ENCODE measurements at places on chromosomes 7 and 10.

GRCh38 chr7:3380886-3381685 lies 80.0 kb downstream of the SDK1 start:
- no peak for DNase-seq

DNA sequence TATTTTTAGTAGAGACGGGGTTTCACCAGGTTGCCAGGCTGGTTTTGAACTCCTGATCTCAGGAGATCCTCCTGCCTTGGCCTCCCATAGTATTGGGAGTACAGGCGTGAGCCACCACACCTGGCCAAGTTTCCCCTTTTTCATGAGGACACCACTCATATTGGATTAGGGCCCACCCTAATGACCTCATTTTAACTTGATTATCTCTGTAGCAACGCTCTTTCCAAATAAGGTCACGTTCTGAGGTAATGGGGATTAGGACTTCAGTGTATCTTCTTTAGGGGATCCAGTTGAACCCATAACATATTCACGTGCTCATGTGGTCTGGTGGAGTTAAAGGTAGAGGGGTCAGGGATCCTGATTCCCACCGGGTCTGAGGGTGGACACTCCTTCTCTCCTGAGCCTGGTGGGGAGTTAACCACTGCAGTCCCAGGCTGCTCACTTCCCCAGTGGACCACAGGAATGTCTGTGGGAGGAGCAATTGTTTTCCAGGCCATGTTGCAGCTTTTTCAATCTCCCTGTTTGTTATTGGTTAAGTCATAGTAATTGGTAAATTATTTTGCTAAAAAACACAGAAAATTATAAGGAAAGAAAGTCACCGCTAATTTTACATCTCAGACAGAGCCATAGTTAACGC lies 130.5 kb downstream of the GRK5 start:
- DNase-seq, result no peak

- no peak for DNase-seq
Measured at GRCh38 chr10:129788215-129788614, 175.9 kb downstream of the EBF3 start.

DNA sequence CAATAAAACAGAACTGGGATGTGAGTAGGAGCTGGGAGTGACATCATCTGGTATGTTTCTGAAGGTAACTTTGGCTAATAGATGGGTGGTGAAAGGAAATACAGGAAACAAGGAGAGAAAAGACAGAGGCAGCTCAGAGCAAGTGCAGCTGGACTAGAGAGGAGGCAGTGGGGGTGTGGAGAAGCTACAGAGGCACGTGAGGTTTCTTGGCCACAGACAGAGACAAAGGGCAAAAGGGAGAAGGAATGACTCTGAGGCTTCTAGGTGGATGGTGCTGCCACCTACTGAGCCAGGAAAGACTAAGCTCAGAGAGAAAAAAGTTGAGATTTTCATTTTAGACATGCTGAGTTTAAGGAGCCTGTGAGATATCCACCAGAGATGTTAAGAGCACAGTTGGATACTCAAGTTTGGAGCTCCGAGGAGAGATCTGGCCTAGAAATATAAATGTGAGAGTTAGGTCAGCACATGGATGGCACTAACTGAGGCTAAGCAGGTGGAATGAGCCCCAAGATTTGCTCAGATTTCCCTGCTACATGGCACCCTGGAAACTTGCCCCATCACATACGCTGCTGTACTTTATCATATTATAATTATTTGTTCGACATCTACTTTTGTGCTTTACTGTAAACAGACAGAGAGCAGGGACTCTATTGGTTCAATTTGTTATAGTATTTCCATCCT lies 293.0 kb upstream of the IMMP2L start:
- DNase-seq, result no peak

DNA sequence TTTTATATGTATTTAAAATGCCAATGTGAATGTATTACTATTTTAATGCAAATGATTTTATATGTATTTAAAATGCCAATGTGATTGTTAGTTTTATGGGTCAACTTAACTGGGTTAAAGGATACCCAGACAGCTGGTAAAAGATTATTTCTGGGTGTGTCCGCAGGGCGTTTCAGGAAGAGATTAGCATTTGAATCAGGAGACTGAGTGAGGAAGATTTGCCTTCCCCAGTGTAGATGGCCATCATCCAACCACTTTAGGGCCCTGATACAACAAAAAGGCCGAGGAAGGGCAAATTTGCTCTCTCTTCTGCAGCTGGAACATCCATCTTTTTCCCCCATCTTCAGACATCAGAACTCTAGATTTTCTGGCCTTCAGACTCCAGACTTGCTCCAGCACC lies 116.2 kb downstream of the BAMBI start:
- DNase-seq, result no peak

- no peak for DNase-seq
Measured at GRCh38 chr10:28997734-28998133, 291.1 kb upstream of the LYZL1 start.

DNA sequence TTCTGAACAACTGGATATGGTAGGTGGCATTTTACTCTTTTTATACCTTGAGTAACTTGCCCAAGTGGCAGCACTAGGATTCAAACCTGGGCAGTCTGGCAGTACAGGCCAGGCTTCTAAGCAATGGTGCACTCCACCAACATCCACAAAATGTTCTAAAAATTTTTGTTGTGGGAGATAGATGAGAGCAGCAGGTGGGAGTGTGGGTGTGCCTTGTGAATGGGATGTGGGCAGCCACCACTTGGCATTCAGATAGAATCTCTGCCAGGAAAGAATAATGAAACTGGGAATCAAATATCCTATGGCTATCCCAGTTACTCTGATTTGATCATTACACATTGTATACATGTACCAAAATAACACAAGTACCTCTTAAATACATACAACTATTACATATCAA lies 810.7 kb downstream of the MAGI2 start:
- no peak for DNase-seq

DNA sequence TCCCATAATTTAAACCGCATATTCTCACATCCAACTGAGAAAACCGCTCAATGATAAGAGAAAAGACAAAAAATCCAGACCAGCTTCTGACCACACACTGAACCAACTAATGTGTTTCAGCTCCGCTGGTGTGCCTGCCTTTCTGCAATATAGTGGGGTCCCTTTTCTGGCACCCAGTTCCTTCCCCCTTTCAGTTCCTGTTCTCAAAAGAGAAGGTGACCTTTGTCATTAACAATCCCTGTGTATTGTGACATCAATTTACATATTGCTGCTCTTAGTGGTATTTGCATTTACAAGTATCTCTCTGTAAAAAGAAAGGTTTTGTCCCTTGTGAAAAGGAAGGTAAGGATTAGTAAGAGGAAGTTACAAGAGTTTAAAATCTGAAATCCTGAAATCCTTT lies 1.4 kb downstream of the PPP1R17 start:
- no peak for DNase-seq

DNA sequence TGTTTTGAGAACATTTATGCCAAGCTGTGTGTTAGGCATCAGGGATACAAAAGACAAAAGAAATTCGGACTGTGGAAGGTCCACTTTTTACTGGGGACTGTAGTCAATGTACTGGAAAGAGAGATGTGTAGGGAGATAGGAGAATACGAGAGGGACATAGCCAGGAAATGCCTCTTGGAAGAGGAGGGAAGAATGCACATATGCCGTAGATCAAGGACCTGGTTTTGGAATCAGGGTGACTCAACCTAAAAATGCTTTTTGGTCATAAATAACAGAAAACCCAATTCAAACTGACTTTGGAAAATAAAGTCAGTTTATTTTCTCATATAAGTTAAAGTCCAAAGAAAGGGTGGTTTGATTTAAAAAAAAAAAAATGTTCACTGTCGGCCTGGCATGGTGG lies 140.3 kb upstream of the TCF7L2 start:
- no peak for DNase-seq

DNA sequence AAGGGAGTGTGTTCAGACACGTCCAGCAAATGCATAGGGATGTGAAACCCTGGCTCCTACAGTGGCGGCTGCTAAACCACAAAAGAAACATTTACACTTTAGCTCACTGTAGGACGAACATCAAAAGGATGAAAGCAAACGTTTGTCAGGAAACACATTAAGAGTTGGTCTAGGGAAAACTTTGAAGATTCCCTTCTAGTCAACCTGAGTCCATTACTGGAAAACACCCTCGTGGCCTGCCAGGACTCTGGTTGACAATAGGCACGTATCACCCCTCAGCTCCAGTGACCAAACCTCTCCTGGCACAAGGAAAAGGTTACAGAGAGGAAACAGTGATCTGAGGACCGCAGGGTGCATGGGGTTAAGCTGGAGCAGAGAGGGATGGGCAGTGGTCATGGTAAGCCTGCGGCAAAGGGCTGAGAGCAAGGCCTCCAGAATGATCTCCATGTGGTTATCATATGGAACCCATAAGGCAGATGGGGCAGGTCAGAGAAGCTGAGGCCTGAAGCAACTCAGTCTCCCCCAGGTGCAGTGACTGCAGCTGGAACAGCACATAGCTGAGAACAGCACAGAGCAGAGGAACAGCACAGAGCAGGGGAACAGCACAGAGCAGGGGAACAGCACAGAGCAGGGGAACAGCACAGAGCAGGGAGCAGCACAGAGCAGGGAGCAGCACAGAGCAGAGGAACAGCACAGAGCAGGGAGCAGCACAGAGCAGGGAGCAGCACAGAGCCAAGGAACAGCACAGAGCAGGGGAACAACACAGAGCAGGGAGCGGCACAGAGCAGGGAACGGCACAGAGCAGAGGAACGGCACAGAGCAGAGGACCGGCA lies 49.9 kb downstream of the CHST15 start:
- DNase-seq, result no peak

DNA sequence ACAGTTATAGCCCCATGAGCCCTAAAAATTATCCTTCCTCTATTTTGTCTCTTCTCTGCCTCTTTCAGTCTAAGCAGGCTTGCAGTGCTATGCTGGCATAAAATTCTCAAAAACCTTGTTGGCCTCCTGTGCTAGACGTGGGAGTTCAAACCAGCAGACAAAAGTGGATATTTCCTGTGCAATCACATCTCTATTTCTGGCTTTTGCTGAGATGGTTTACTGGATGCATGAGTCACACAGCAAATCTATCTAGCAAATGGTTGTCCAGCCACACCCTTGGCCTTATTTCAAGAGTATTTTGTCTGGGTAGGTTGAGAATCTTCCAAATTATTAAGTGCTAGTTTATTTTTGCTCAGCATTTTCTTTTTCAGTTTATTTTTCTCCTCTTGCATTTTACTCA lies 370.8 kb downstream of the CDC14C start:
- no peak for DNase-seq

GRCh38 chr7:76262683-76263402 lies 39.6 kb upstream of the HSPB1 start:
- DNase-seq, result no peak

DNA sequence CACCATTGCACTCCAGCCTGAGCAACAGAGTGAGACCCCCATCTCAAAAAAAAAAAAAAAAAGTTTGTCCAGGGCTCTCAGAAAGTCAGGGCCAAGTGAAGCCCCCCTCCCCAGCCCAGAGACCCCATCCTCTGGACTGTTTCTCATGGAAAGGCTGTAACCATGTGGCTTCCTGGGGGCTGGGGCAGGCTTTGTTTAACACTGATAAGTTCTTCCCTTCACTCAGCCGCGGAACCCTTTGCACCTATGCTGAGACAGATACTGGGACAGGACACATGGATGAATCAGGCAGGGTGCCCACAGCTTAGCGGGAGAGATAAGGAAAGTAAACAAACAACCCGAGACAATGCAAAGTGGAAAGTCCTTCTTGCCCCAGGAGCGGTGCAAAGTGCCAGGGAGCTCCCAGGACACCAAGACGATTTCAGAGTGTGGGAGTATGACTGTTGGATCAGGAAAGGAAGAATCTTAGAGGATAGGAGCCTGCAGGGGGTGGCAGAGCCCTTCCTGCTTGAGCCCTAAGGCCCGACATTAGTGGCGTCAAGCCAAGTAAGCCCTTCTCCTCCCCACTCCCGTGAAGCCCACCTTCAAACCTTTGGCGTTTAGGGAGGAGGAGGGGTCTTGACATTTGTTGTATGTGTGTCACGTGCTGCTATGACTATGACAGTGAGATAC lies 11.6 kb downstream of the MLXIPL start:
- no peak for DNase-seq

DNA sequence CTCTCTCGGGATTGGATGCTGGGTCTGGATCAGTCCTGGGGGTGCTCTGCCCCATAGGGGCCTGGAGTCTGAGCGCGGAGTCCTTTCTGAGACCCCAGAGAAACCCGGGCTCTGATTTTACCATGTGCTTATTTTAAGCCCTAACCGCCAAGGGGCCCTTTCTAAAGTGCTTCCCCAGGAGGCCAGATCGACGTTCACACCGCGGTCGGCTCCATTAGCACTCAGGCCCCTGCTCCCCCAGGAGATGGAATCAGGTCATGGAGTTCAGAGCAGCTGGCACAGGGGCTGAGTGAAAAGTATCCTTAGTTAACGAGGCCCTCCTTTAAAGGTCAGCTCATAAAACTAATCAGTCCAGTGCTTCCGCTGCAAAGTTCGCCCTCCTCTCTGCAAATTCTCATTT lies 159.4 kb upstream of the COBL start:
- DNase-seq, result no peak

DNA sequence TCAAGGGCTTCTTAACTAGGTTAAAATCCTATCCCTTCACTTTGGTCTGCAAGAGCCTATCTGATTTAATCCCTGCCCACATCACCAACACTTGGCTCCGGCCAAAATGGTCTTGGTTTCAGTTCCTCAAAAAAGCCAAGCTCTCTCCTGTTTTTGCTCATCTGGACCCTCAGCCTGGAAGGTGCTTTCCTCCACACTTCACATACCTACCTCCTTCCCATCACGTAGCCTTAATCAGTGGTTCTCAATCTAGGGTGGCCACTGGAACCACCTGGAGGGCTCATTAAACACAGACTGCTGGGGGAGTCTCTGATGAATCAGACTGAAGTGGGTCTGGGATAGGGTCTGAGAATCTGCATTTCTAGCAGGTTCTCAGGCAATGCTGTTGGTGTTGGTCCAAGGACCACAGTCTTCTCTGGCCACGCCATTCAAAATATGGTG lies 227.0 kb upstream of the AOAH start:
- DNase-seq, result no peak

- DNase-seq, result no peak
Measured at GRCh38 chr10:77074104-77074624, 563.4 kb downstream of the KCNMA1 start.
